ENCODE measurements at places on chromosomes 2 and 18. TPM values are rescaled to one million over a fixed set of nuclear protein-coding genes. Genes with fewer than 3 reads are reported as not detected.

ADD2 gene
- total RNA-seq, result 2.9 TPM

SPAST gene
- total RNA-seq, result 29.6 TPM

TIA1 gene
- 122 TPM for total RNA-seq

RHBDD1 gene
- 6.4 TPM for total RNA-seq

CD226 gene
- total RNA-seq, result not detected

DNAJC5G gene
- not detected for total RNA-seq

SPHKAP gene
- under 0.01 TPM for total RNA-seq

GCG gene
- not detected for total RNA-seq

COPS8 gene
- 91.8 TPM for total RNA-seq

REG1B gene
- not detected for total RNA-seq

BOK gene
- total RNA-seq, result 34.4 TPM

SERPINB10 gene
- total RNA-seq, result 0.32 TPM

WDR7 gene
- 25.5 TPM for total RNA-seq

CFC1 gene
- not detected for total RNA-seq

AGXT gene
- total RNA-seq, result not detected

MGAT5 gene
- total RNA-seq, result 54.9 TPM
